ENCODE measurements at places on chromosomes 7 and 10.

GRCh38 chr10:113148901-113149300 is 198.9 kb downstream of the TCF7L2 start:
- DNase-seq, result no peak

GRCh38 chr7:56537477-56537876 is 421.3 kb upstream of the NUPR2 start:
- no peak for DNase-seq

- no peak for DNase-seq
These were observed 1071.1 kb downstream of the XPNPEP1 start for GRCh38 chr10:108852211-108852610.

DNA sequence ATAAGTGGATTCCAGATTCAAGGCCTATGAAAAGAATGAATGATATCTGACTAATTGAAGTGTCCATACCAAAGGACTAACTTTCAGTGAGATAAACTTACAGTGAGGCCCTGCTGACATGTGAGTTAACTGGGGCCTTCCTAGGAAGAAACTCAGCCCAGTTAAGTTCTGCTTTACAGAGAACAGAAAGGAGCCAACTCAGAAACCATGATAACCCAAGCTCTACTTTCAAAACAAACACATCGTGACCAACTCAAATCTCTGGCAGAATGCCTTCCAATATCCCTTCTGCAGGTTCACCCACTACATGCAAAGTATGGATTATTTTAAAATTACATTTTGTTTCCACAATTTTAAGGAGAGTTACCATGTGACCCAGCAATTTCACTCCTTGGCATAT is 75.8 kb upstream of the MRLN start:
- no peak for DNase-seq

GRCh38 chr7:41882745-41883420 is 180.0 kb upstream of the INHBA start:
- DNase-seq, result no peak

GRCh38 chr7:71286924-71287323 is 155.0 kb downstream of the GALNT17 start:
- no peak for DNase-seq

DNA sequence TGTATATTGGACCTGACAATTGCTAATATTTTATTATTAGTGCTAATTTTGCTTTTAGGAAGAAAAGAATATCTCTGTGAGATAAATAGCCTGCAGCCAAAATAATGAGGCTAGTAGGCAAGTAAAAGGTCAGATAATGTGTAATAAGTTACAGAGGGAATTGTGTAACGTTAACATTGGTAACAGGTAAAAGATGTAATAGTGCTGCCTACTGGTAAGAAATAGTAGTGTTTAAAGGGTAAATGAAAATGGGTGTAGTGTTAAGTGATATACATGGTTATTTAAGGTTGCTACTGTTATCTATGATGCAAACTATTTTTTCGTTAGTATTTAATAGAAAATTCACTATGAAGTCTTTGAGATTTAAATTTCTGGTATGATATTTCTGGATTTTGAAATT is 9.2 kb upstream of the FOXP2 start:
- no peak for DNase-seq

DNA sequence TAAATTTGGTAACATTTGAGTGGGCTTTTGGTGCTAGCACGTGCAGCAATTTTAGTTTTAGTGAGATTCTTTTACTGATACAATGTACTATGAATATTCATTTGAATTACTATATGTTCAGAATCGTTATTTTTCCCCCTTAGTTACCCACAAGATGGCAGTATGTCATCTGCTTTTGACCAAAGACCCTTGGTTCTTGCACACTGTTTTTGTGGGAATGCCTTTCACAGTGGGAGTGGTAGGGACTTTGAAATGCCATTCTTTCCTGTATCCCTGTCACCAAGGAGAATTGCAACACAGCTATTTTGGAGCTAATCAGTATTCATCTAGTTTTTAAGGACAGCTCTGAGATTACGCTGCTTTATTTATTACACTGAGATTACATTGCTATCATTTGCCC is 40.6 kb downstream of the SEC23IP start:
- DNase-seq, result peak; percentile 13

DNA sequence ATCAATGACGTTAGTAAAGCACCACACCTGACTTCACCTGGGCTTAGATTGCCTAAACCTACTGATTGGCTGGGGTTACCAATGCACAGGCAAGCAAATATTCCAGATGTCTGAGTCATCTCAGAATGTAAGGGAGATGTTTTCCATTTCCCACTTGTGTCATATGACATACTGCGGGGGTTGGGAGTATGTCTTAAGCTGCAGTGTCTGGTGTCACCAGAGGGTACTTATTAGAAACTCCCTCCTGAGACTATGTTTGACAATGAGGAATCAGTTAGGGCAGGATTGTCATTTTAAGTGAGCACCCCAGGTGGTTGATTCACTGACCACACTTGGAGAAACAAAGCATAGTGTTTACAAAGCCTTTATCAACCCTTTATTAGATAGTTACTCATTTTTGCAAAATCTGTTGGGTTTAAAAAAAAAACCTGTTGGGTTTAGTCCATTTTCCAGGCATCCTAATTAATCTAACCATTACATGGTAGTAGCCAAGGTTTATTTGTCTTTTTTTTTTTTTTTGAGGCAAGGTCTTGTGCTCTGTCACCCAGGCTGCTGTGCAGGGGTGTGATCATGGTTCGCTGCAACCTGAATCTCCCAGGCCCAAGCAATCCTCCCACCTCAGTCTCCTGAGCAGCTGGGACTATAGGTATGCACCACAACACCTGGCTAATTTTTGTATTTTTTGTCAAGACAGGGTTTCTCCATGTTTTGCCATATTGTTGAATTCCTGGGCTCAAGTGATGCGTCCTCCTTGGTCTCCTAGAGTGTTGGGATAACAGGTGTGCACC is 72.5 kb downstream of the CDK6 start:
- DNase-seq, result peak; percentile 53

GRCh38 chr10:89153116-89153515 is 54.0 kb downstream of the CH25H start:
- no peak for DNase-seq

GRCh38 chr7:87226495-87226894 is 7.0 kb upstream of the TMEM243 start:
- no peak for DNase-seq

DNA sequence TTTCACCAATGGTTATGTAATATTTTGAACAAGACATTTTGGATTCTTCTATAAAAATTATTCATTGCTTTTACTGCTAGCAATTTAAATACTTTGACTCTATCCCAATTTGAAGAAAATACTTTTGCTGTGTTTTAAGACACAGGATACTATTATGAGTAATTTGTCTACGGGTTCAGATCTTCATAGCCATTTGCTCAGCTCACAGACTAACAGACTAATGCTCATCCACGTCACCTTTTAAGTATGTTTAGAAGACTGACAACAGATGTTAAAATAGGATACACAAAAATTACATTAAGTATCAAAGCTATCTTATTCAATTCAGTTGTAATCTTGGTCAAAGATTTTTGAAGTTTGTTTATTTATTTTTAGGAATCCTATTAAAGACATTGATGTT is 251.3 kb upstream of the CHRM2 start:
- no peak for DNase-seq

GRCh38 chr10:126569513-126570244 is 100.8 kb downstream of the C10orf90 start:
- peak; percentile 21 for DNase-seq

DNA sequence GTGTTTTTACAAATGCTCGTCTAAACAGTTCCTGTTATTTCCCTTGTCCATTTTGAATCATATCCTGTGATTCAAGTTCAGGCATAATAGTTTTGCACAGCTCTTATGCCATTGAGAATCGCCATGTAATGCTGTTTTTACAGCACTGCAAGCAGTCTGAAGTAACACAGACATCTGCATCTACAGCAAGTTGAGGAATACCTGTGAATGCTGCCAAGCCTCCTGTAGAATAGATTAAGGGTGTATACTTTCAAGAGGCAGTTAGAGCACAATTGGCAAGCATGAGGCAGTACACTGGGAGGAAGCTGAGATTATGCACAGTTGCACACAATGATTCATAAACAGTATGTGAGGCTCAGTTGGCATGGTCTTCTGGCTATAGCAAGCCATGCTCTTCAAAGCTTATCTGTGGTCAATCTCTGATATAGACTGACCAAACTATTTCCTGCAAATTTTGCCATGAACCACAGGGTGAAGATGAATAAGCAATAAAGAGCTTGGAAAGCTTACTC is 121.9 kb upstream of the AKR1E2 start:
- peak; percentile 61 for DNase-seq

GRCh38 chr10:118128675-118129074 is 81.9 kb upstream of the RAB11FIP2 start:
- no peak for DNase-seq

GRCh38 chr7:149615690-149616270 is 118.2 kb upstream of the ZNF746 start:
- no peak for DNase-seq

Data from HTR-8/SVneo (cell line).